Left cardiac atrium (tissue), 4 donors: ENCODE measurements at places on chromosomes 6 and 20.
A peak's percentile ranks its signal among the peaks of the same experiment; 100 is the strongest.

GRCh38 chr20:45817376-45818194, 5.1 kb downstream of the UBE2C start:
- DNase-seq: no peak

DNA sequence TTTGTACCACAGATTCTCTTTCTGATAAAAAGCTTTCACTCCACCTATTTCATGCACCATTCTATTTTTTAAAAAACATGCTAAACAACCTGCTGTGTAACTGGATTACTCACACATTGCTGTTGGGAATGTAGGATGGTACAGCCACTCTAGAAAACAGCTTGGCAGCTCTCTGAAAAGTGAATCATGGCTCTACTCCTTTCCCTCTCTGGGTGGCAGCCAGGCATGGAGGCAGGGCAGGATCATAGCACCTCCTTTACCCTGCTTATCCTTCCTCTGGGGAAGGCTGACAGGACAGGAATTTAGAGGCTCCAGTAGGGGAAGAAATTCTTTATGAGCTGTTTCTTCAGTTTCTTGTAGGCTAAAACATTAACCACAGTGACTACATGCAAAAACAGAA, 6.7 kb upstream of the VNN2 start:
- peak; percentile 55 for DNase-seq

- no peak for DNase-seq
Observed at GRCh38 chr6:42819803-42820511, 38.1 kb downstream of the BICRAL start.

DNA sequence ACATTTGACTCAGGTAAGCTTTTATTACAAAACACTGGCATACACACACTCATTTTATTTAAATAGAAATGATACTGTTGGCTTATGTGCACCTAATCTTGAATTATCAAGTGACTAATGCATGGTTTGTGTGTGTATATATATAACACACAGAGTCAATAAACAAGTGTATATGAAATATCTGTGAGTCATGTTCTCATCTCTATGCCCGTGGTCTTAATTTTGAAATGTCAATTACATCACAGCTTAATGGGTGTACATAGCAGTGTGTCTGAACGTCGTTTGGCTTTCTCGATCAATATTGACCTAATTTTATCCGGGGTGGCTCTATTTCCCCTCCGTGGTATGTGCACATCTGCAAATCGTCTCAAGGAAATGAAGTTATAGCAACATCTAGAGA, 104.0 kb upstream of the ZFP64 start:
- no peak for DNase-seq

GRCh38 chr6:83844170-83844569, 9.0 kb upstream of the RIPPLY2 start:
- DNase-seq: no peak

GRCh38 chr6:95091823-95092436, 485.4 kb upstream of the MANEA start:
- DNase-seq: no peak

DNA sequence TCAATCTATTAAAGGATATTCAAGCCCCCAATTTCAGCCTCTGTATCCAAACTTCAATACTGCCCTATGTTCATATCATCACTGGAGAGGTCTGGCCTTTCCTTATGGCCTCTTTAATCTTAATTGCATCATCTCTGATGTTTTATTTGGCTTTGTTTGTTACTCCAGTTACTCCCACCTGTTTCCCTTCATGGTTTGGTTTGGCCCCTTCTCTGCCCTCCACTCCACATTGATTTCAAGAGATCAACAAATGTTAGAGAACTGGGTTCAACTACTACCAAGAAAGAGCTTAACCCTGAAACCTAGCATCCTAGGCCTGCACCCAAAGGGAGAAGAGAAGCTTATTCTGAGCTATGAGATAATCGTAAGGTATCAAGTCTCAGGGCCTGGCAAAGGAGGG, 221.6 kb downstream of the LAMA2 start:
- DNase-seq: no peak

GRCh38 chr20:63752411-63753101, 13.0 kb downstream of the SLC2A4RG start:
- no peak for DNase-seq

GRCh38 chr6:154479771-154480639, 30.5 kb downstream of the CNKSR3 start:
- no peak for DNase-seq

GRCh38 chr20:5119143-5119434, 669 bp downstream of the PCNA start:
- DNase-seq: no peak

- DNase-seq: no peak
Observed at GRCh38 chr6:157531169-157531985, 150.4 kb downstream of the ZDHHC14 start.

GRCh38 chr6:16430391-16431089, 192.2 kb downstream of the GMPR start:
- DNase-seq: no peak

GRCh38 chr20:25063981-25064380, 6.0 kb upstream of the ACSS1 start:
- no peak for DNase-seq

DNA sequence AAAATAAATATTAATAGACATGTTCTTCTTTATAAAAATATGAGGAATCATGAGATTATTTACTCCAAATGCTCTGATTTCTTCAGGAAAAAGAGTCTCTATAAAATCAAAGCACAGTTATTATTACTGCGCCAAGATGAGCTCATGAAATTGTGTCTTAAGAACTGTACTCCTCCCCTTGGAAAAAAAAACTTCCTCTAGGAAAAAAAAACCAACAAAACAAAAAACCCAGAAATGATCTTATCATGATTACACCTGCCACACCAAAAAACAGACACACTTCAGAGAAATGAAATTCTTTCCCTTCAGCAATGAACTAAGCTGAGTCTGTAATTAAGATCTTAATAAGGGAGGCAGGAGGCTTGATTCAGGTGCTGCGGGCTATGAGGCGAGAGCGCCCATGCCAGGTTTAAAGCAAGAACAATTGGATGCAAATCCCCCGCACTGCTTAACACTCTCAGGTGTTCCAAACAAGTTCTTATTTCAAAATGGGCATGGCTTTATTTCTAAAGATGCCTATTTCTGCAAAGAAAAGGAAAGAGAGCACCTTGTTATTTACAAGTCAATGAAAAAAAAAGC, 9.1 kb downstream of the NEDD9 start:
- no peak for DNase-seq

DNA sequence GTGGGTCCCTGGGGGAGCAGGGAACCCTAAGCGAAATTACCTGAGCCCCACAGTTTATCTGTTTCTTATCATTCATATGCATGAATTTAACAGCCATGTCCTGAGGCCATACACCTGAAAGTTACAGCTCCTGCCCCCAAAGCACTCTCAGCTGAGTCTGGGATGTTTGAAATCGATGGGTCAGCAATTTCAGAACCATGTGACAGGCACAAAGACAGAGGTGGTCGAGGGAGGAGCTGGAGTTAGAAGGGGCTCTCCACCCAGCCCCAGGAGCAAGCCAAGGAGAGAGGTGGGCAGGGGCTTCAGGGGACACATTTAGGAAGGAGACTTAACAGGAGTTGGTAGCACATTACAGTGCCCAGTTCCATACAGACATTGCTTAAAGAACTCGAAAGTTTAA, 14.9 kb downstream of the TTBK1 start:
- no peak for DNase-seq

DNA sequence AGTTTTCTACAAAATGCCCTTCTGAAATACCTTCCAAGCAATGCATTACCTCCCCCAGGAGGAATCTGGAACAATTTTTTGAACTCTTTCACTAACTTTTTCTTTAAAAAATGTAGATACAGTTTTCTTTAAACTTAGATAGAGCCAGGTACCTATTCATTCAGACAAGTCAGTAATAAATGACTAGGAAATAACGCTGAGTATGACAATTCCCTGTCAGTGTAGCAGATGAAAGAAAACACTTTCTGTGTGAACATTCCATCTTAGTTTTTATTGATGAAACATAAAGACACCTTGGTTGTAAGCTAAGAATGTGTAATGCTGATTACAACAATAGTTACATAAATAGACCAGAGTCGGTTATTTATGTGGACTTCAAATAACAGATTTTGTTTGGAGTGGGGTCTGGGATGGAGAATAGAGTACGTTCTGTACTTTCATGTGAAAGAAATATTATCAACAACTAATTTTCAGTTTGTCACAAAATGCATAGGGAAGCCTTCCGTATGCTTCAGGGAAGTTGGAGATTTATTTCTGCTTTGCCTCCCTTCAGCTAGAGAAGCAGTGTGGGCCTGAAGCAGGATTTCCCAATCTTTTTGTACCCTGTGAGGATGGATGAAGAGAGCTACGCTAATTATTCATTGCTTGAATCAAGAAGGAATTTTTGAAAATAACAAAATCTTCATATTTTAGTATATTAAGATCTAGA, 19.2 kb upstream of the QKI start:
- no peak for DNase-seq

GRCh38 chr6:154624038-154624599, 109.1 kb upstream of the SCAF8 start:
- no peak for DNase-seq

- no peak for DNase-seq
Observed at GRCh38 chr20:55569084-55569483, 436.2 kb downstream of the CBLN4 start.

GRCh38 chr6:29112135-29112534, 4.3 kb downstream of the OR2J3 start:
- no peak for DNase-seq

GRCh38 chr6:7138921-7139358, 31.2 kb downstream of the RREB1 start:
- no peak for DNase-seq

GRCh38 chr20:54980103-54980960, 504.9 kb downstream of the DOK5 start:
- no peak for DNase-seq

DNA sequence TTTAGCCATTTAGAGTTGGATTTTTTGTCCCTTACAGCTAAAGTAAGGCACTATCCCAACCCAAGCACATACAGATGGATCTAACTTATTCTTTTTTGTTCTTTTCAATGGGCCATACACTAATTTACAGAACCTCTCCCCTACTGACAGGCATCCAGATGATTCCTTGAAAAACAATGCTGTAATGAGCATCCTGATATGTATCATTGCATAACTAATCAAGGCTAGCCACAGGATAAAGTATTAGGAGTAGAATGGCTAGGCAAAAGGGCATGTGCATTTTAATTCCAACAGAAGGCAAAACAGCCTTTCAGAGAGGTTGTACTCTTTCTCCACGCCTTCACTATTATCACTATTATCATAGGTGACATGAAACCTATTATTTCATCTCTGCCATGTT, 54.1 kb downstream of the ELOVL5 start:
- DNase-seq: no peak

GRCh38 chr20:49214571-49214970, 4.6 kb upstream of the DDX27 start:
- DNase-seq: no peak

DNA sequence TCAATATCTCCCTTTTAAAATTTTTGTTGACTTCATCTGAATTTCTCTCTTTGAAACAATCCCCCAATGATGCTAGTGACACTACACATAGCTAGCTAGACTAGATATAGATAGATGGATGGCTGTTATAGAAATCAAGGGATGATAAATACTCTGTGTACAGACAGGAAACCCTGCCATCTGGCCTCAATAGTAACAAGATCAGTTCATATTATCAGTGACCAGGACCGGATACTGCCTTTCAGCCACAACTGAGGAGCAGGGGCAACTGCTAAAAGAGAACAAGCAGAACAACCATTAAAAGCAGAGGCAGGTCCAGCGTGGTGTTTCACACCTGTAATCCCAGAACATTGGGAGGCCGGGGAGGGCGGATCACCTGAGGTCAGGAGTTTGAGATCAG, 118.3 kb upstream of the FAM184A start:
- no peak for DNase-seq

GRCh38 chr20:20037960-20038359, 14.3 kb downstream of the CRNKL1 start:
- DNase-seq: no peak

- no peak for DNase-seq
Observed at GRCh38 chr20:62427172-62428001, at the start of gene RBBP8NL. Gene RBBP8NL, minus strand, starts transcription at chr20:62427539. Its CDS starts 7,892 bp downstream, at chr20:62419647.

- no peak for DNase-seq
Observed at GRCh38 chr20:59830665-59831023, 102.8 kb downstream of the SYCP2 start.

GRCh38 chr20:3692706-3693294, 11.0 kb upstream of the ADAM33 start:
- no peak for DNase-seq

DNA sequence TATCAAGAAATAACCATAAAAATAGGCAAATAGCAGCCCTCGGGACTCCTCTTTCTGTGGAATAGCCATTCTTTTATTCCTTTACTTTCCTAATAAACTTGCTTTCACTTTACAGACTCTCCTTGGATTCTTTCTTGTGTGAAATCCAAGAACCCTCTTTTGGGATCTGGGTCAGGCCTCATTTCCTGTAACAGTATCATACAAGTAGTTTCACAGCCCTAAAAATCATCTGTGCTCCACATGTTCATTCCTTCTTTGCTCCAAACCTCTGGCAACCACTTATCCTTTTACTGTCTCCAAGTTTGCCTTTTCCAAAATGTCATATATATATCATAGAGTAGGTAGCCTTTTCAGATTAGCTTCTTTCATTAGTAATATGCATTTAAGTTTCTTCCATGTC, 13.5 kb upstream of the NT5E start:
- no peak for DNase-seq

DNA sequence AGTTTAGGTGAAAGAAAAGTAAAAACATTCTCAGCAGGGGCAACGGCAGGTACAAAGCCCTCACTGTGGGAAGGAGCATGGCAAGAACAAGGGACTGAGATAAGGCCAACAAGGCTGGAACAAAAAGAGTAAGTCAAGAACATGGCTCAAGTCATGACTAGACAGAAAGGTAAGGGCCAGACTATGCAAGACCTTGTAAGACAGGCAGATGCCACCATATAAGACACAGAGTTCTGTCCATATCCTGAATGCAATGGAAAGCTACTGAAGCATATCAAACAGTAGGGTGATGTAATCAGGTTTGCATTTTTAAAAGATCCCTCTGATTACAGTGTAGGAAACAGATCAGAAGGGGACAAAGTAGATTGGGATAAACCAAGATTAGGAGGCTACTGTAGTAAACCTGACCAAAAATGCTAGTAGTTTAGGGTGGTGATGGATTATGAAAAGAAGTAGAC, 5.5 kb downstream of the REV3L start:
- no peak for DNase-seq

DNA sequence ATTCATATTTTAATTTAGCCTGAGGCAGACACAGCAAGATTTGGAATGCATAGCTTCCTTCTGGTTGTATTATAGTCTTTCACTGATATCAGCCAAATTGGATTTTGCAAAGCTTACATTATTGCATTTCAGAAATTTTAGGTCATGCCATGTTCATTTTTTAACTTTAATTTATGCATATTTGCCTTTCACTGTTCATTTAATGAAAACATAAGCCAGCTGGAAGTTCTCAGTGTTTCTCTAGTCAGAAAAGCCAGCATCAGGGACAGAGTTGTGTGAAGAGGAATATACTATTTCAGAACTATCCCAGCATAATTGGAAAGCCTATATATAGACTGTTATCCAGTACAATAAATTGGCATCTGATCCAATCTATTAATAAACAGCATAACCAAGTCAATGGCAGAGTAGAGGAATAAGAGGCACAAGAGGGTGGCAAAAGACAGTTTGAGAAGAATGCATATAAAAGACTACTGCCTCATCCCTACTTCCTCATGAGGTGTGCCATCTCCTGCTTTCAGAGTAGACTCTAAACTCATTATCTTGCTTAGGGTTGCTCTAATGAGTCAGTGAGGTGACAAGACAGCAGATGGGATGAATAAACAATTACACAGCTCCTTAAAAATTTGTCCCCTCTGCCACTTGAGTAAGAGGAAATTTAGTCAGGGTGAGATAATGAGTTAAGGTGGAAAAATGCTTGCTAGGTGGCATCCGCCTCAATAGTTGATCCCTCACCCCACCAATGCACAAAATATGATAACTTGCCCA, 159.8 kb upstream of the HCRTR2 start:
- no peak for DNase-seq
